ENCODE measurements at places on chromosomes 1 and 21. TPM values are rescaled to one million over a fixed set of nuclear protein-coding genes. Genes with fewer than 3 reads are reported as not detected.

Gene TOR1AIP2
- total RNA-seq: 85.2 TPM

Gene MAP10
- total RNA-seq: 1.0 TPM

Gene S100A5
- 0.94 TPM for total RNA-seq

Gene VANGL2
- total RNA-seq: 8.0 TPM

Gene WNT2B
- 6.0 TPM for total RNA-seq

Gene NCMAP
- total RNA-seq: not detected

Gene GRIK1
- total RNA-seq: 0.24 TPM

GRCh38 chr1:66403007-66403731 is 130.8 kb upstream of the SGIP1 start:
- H3K4me1 ChIP-seq: peaks cover 30% of the 10 kb centered on the region
- no peak overlapping the region for H3K4me3 ChIP-seq
- H3K27ac ChIP-seq: no peak overlapping the region
- H3K27me3 ChIP-seq: no peaks in the 10 kb centered on the region
- no peaks in the 10 kb centered on the region for H3K36me3 ChIP-seq

DNA sequence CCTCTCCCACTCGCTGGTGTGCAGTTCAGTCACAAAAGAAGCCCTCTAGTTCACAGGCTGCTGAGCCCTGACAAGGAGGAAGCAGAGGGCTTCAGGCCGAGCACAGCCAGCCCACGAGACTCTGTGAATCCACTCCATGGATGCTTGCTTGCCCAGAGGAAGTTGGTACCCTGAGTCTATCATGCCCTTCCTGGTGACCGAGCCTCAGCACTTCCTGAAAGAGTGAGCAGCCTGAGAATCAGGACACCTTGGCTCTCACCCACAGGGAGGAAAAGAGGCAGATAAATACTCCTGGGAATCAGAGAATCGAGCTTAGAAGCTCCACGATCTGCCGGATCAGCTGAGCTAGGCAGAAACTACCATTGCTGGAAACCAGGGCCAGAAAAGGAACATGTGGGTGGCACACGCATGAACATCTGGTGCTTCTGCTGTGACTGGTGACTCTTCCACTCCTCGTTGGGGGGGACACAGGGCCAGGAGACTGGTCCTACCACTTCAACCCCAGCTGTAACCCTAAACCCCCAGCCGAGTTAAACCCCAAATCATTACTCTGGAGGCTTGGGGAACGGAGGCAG is 376.3 kb upstream of the CAMK1G start:
- H3K36me3 ChIP-seq: no peaks in the 10 kb centered on the region
- peak overlapping the region; percentile 69 for H3K4me3 ChIP-seq
- no peak overlapping the region for H3K27ac ChIP-seq
- peaks cover 61% of the 10 kb centered on the region for H3K27me3 ChIP-seq
- H3K4me1 ChIP-seq: peaks cover 8% of the 10 kb centered on the region
- DNase-seq: no peak

- H3K27me3 ChIP-seq: no peaks in the 10 kb centered on the region
- H3K4me1 ChIP-seq: peaks cover 81% of the 10 kb centered on the region
- DNase-seq: no peak
- peaks cover 8% of the 10 kb centered on the region for H3K36me3 ChIP-seq
- H3K27ac ChIP-seq: peak overlapping the region; percentile 97
- H3K4me3 ChIP-seq: peak overlapping the region; percentile 26
Observed at GRCh38 chr21:34128674-34129038, 55.3 kb downstream of the MRPS6 start.

DNA sequence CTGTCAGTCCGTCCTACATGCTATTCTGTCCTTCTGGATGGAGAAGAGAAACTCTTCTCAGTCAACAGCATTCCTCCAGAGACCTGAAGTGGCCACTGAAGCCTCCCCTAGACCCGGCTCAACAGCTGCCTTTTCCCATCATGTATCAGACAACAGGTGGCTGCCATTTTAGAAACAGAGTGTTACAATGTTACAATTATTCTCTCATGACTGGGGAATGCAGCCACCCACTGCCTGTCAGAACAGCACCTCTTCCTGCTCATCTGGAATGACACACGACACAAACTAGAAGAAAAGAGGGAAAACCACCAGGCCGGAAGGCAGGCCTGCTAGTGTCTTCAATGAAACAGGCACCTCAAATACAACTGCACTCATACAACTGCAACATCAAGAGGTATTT is 105.3 kb downstream of the PGBD5 start:
- H3K27ac ChIP-seq: no peak overlapping the region
- no peaks in the 10 kb centered on the region for H3K27me3 ChIP-seq
- H3K4me1 ChIP-seq: peaks cover 4% of the 10 kb centered on the region
- no peak overlapping the region for H3K4me3 ChIP-seq

- H3K36me3 ChIP-seq: no peaks in the 10 kb centered on the region
- peaks cover 40% of the 10 kb centered on the region for H3K27me3 ChIP-seq
- no peak overlapping the region for H3K27ac ChIP-seq
- H3K4me3 ChIP-seq: no peak overlapping the region
- H3K4me1 ChIP-seq: no peaks in the 10 kb centered on the region
- DNase-seq: no peak
Observed at GRCh38 chr1:41294216-41294615, 52.1 kb upstream of the SCMH1 start.

GRCh38 chr1:30478799-30479563 is 244.4 kb downstream of the MATN1 start:
- peak; percentile 57 for DNase-seq
- no peak overlapping the region for H3K27ac ChIP-seq
- peaks cover 5% of the 10 kb centered on the region for H3K27me3 ChIP-seq
- peaks cover 8% of the 10 kb centered on the region for H3K36me3 ChIP-seq
- H3K4me3 ChIP-seq: no peak overlapping the region

DNA sequence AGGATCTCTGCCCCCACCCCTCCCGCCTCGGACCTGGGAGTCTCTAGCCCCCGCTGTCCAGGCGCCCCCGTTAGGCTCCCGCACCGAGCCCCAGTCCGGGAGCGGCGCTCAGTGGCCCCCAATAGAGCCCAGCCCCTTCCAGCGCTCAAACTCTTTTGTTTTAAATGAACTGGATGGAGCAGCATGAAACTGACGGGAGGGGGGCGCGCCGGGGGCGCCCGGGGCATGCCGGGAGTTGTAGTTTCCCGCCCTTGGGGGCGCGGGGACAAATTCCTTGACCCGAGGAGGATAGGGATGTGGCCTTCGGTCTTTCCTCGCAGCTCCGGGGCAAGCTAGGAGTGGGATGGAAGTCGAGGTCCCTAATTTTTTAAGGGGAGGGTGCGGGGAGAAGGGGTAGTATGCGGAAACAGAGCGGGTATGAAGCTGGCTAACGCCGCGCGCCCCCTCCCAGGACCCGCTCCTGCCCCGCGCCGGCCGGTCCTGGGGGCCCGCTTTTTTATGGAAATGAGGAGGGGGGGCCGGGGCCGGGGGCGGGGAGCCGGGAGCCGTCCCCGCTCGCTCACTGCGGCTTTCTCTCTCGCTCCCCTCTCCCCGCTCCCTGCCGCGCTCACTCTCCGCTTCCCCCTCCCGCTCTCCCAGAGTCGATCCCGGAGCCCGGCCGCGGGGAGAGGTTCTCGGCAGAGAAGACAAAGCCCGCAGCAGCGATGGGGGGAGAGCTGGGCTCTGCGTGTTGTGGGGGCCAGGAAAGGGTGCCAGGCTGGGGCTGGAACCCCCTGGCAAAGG is at the start of gene MEX3A:
MEX3A (minus strand) TSS at position 157 of the 783 bp plus-strand sequence. CDS start 467 bp downstream, outside the sequence.
- H3K4me3 ChIP-seq: peak within 1 kb of the TSS; percentile 95
- no peaks in the 10 kb centered on the region for H3K36me3 ChIP-seq
- H3K27me3 ChIP-seq: no peaks in the 10 kb centered on the region
- no peak for DNase-seq

GRCh38 chr1:243912347-243912746 is 62.3 kb upstream of the AKT3 start:
- H3K4me3 ChIP-seq: no peak overlapping the region
- no peak overlapping the region for H3K27ac ChIP-seq
- no peak for DNase-seq

GRCh38 chr1:50208315-50208714 is 99.6 kb downstream of the ELAVL4 start:
- H3K4me3 ChIP-seq: no peak overlapping the region
- no peaks in the 10 kb centered on the region for H3K36me3 ChIP-seq
- H3K4me1 ChIP-seq: no peaks in the 10 kb centered on the region
- DNase-seq: no peak
- peaks cover 3% of the 10 kb centered on the region for H3K27me3 ChIP-seq
- no peak overlapping the region for H3K27ac ChIP-seq

DNA sequence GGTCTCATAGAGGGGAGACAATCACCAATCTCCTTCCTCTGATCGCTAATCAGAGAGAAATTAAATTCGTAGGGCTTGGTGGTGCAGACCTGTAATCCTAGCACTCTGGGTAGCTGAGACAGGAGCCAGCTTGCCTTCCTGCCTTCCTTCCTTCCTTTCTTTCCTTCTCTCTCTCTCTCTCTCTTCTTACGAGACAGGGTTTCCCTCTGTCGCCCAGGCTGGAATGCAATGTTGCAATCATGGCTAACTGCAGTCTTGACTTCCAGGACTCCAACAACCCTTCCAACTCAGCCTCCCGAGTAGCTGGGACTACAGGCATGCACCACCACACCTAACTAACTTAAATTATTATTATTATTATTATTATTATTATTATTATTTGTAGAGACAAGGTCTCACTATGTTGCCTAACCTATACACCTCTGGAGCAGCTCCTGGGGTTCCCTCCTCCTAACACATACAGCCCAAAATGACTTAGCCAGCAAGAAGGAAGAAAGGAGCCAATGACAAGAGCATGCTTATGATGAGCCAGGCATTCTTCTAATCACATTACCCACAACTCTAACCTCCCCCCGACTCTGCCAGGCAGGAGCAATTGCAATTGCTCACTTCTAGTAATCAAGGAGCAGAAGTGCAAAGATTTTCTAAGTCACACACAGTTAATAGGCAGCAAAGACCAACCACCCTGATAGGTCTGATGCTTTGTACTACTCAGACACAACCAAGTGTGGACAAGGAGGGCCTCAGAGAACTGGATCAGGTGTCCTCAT is 105.4 kb upstream of the F3 start:
- DNase-seq: no peak
- no peaks in the 10 kb centered on the region for H3K27me3 ChIP-seq
- H3K27ac ChIP-seq: peak overlapping the region; percentile 62
- H3K36me3 ChIP-seq: no peaks in the 10 kb centered on the region

Measured in chondrocyte (in vitro differentiated cells).